ENCODE measurements at places on chromosomes 1 and 21.

DNA sequence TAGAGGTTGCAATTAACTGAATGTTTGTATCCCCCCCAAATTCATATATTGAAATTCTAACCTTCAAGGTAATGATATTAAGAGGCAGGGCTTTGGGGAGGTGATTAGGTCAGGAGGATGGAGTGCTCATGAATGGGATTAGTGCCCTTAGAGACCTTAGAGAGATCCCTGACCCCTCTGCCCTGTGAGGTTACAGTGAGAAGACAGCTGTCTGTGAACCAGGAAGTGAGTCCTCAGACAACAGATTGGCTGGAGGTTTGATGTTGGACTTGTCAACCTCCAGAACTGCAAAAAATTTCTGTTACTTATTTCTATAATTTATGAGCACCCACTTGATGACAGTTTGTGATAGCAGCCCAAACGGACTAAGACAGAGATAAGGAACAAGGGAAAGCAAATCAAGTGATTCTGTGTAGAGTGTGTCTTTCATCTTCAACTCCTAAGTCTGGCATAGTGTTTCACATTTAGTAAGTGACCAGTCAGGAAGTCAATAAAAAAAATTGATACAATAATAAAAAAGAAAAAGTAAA is 30.0 kb upstream of the RWDD3 start:
- no peak for DNase-seq

DNA sequence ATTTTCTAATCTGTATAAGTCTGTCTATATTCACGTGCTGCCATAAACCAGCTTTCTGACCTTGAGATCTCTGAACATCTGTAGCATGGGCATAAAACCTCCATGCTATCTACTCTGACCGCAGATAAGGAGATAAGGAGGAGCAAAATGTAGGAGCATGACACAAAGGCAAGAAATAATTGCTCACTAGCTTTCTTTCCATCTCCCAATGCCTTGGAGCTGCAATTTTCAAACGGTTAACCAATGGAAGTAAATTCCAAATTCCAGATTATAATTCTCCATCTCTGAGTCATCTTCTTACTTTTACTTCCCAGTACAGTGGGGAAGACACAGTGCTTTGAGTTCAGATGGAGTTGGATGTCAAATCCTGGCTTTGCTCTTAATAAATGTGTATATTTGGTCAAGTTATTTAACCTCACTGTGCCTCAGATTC is 41.6 kb downstream of the CD58 start:
- no peak for DNase-seq

GRCh38 chr21:34243562-34243961 is 120.2 kb upstream of the KCNE2 start:
- no peak for DNase-seq

GRCh38 chr21:38340131-38340530 is 83.3 kb downstream of the KCNJ15 start:
- no peak for DNase-seq

- DNase-seq, result no peak
Observed at GRCh38 chr1:38331496-38332210, 285.1 kb upstream of the POU3F1 start.
